ENCODE measurements at places on chromosomes 6 and 20. TPM values are rescaled to one million over a fixed set of nuclear protein-coding genes. Genes with fewer than 3 reads are reported as not detected.

GRCh38 chr20:52049001-52049731, 142.4 kb downstream of the ZFP64 start:
- no peak for DNase-seq

Gene SIRPB2
- total RNA-seq = not detected

Gene B3GALT4
- 46.7 TPM for total RNA-seq

DNA sequence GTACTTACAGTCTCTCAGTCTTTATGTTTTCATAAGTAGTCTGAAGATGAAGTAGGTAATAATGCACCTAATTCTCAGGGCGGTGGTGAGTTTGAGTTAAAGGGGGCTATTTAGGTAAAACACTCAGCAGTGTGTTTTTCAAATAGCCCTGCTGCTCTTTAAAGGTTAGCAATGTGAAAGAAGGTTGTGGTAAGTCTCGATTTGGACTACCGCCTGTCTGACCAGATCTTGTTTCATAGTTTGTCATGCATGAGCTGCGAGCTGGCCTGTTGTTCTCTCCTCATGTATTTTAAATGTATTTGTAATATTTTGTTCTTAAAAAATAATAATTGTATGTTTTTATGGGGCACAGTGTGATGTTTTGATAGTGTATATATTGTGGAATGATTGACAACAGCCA, 340.2 kb downstream of the DHX35 start:
- no peak for DNase-seq

Gene MAPK13
- total RNA-seq = 30.4 TPM

DNA sequence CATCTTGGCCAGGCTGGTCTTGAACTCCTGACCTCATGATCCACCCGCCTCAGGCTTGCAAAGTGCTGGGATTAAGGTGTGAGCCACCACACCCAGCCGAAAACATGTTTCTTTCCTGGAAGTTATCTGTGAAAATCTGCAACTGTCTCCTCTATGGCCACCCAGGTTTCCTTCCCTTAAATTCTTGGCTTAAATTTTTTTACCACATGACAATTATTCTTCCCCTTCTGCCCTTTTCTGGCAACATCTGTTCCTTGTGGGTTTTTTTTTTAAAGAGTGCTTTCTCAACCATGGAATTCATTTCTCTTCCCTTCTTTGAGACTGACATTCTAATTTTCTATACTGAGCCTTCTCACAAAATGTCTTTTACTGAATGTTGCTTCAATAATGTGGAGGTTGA, 59.6 kb downstream of the DOK5 start:
- no peak for DNase-seq

Gene RIPOR2
- 420 TPM for total RNA-seq

Gene ME1
- total RNA-seq = 0.67 TPM
